Type B pancreatic cell (in vitro differentiated cells): ENCODE measurements at places on chromosomes 1 and 21.
A peak's percentile ranks its signal among the peaks of the same experiment; 100 is the strongest.

- peak; percentile 73 for DNase-seq
Observed at GRCh38 chr1:23838401-23838866, 13.2 kb upstream of the HMGCL start.

DNA sequence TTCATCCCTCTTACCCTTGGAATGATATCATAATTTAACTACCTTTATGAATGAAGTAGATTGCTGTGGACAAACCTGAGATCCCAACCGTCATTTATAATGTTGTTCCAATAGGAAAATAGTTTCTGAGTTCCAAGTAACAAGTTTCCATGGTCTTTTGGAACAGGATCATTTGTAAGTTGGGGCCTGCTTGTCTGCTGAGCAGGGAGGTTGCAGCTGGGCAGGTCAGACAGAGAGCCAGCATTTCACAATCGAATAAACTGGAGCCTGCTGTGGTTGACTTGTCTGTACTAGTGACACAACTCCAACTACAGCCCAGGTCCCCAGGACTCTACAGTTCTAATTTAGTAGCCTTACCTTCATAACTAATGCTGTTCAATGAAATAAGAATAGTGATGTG is 18.6 kb upstream of the RALGPS2 start:
- no peak for DNase-seq

- no peak for DNase-seq
Observed at GRCh38 chr1:17165823-17166222, 39.1 kb upstream of the PADI1 start.

DNA sequence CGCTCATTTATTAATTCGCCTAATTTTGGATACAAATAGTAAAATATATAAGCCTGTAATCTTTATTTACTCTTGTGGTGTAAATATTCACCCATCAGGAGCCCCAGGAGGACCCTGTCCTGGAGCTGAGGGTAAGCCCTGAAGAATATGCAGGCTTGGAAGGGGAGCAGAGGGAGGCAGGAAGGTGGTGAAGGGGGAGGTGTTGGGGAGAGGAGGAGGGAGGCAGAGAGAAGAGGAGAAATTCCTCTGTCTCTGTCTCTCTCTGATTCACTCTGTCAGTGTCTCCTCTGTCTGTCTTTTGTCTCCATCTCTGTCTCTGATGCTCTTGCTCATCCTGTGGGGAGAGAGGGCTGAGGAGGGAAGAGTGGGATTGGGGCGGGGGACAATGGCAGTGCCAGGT is 2.8 kb upstream of the C4BPB start:
- no peak for DNase-seq

DNA sequence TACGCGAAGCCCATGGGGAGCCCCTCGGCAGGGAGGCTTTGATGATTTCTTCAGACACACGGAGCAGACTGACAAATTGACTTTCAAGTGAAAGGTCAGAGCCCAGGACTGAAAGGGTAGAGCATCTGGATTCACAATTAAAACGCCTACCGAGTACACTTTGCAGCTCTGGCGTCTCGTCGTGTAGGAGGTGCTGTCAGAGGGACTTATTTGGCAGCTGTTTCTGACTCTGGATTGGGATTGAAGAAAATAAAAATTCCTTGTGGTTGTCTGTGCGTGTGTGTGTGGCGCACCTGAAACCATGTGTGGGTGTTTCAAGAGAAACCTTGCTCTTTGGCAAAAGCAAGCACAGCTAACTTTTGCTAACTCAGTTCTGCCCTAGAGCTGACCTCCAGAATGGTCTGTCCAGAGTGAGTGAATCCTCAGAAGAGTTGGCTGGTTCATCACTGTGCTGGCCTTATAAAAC is 348.7 kb downstream of the HLX start:
- no peak for DNase-seq

- DNase-seq = no peak
Observed at GRCh38 chr21:26753822-26754221, 91.4 kb downstream of the ADAMTS1 start.
